ENCODE measurements at places on chromosomes 11 and 22.

- no peak for DNase-seq
Observed at GRCh38 chr11:133900176-133901105, 55.1 kb upstream of the SPATA19 start.

DNA sequence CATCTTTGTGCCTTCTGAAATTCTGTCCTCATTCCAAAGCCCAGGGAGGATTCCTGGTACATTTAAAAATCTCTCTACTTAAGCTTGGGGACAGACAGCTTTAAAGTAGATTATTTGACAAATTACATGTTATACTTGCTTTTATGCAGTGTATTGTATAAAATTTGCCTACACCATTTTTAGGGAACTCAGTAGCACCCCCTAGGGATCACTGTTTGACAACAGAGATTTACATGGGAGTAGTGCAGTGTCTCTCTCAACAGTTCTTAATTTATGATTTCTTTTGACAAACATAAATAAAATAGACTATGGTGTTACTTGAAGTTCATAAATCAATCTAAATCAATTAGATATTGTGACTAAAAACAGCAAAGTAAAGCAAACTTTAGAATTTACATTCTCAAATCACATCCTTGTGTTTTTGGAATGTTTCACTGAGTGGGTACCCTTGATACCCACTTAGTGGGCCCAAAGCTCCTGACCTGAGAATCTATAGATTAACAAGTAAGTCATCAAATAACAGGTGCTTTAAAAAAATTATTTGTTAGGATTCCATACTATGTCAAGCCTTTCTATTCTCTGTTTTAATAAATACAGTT is 428.8 kb downstream of the DYNC2H1 start:
- DNase-seq = no peak

GRCh38 chr11:79100093-79100910 is 340.5 kb downstream of the TENM4 start:
- no peak for DNase-seq

GRCh38 chr11:68127714-68128681 is 6.8 kb upstream of the CHKA start:
- DNase-seq = no peak

DNA sequence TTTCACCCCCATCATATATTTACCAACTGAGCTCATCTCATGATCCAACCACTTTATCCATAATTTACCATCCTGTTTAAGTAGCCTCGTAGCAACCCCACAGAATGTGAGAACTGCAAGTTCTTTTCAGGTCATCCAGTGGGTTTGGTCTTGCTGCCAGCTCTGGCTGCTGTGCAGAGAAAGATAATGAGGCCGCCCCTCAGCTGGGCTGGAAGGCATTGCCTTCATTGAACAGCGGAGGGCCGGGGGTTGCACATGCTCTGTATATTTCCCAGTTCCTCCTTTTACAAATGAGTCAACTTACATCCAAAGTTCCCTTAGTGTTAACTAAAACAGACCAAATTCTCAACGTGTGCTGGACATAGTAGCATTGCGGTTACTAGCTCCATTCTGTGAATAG is 96.7 kb downstream of the SYN3 start:
- no peak for DNase-seq

DNA sequence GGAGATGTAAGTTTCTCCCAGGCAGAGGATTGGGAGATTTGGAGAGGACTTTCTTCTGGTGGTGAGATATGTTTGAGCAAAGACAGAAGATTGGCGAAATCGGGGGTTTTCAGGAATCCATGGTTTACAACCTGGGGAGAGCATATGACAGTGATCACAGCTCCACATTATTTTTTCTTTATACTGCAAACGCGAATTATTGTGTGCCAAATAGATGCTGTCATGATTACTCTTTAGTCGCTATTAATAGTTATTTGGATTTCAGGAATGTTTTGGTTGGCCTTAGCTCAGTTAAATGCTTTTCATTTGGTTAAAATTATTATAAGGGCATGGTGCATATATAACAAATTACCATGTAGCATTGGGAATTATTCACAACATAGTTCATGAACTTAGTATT is 15.2 kb downstream of the ATXN10 start:
- DNase-seq = no peak

DNA sequence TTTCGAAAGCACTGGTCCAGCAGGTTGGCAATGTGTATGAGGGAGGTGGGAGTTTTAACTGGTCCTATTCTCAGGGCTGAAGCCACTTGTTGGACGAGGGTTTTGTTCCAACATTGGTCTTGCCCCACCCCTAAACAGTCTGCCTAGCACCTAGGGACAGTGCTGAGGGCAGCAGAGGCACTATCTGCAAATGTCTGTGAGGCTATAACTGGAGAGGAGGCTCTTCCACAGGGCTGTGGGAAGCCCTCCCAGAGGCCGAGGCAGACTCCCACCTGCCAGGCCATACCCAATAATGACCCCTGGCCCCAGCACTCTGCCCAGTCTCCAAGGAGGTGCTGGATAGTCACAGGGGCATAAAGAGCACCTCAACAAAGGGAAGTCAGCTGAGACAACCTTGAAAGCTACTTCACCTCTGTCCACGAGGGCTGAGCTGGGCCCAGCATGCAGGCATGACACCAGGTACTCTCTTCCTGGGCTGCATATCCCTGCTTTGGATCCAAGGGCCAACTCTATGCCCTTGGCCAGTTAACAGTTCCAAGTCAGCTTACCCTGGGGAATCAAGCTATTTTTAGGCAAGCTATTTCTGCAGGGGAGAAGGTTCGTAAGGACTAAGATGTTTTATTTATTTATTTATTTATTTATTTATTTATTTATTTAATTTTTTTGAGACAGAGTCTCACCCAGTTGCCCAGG is 40.2 kb upstream of the SLC25A1 start:
- no peak for DNase-seq

DNA sequence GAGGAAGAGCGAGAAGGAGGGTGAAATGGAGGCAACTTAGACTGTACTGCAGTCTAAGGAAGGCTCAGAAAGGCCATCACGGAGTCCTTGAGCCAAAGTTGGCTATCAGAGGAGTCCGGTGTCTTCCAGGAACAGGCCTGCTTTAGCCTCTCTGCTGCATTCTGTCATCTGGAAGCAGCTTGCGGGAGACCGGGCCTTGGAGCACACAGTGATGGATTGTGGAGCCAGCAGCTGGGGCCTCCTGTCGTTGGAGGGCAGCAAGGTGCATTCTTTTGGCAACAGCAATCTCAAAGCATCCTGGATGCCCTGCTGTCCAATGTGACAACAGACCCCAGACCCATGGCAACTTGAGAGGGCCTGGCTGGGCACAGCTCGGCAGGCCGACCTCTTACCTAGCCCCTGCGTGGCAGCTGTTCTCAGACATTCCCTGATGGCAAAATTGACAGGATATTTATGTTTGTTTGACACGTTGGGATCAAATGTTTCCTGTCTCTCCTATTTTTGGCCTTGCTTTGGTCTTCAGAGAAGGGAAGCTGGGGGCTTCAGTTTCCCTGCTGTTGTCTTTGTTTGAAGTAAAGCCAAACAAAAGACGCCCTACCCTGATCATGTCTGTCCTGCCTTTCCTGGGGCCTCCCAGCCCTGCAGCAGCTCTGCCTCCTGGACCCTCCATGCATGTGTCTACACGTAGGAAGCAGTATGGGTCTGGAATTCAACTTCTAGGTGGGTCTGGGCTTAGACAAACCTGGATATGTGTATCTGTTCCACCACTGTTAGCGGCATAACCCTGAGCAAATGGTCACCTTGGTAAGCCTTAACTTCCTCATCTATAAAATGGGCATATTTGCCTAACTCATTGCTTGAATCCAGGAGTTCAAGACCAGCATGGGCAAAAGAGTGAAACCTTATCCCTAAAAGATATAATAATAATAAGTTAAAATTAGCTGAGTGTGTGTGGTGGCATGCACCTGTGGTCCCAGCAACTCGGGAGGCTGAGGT is 43.9 kb upstream of the LMO2 start:
- DNase-seq = no peak

GRCh38 chr11:10022764-10023163 is 271.3 kb downstream of the SBF2 start:
- no peak for DNase-seq

GRCh38 chr11:41245704-41246398 is 213.6 kb downstream of the LRRC4C start:
- DNase-seq = no peak

DNA sequence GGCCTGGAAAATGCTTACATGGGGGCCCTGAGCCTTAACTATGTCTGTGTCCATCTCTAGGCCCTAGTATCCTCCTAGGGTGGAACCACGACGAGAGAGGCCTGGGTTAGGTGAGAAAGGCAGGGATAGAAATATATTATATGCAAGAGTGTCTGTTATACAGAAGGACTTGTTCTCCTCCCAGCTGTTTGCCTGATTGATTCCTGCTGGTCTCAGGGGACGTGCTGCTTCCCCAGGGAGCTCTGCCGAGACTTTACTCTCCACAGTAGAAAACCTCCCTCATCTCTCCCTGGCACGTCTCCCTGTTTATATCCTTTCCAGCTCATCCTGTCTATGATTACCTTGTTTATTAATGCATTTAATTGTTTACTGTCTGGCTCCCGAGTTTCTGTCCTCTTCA is 132.6 kb downstream of the MIAT start:
- no peak for DNase-seq

DNA sequence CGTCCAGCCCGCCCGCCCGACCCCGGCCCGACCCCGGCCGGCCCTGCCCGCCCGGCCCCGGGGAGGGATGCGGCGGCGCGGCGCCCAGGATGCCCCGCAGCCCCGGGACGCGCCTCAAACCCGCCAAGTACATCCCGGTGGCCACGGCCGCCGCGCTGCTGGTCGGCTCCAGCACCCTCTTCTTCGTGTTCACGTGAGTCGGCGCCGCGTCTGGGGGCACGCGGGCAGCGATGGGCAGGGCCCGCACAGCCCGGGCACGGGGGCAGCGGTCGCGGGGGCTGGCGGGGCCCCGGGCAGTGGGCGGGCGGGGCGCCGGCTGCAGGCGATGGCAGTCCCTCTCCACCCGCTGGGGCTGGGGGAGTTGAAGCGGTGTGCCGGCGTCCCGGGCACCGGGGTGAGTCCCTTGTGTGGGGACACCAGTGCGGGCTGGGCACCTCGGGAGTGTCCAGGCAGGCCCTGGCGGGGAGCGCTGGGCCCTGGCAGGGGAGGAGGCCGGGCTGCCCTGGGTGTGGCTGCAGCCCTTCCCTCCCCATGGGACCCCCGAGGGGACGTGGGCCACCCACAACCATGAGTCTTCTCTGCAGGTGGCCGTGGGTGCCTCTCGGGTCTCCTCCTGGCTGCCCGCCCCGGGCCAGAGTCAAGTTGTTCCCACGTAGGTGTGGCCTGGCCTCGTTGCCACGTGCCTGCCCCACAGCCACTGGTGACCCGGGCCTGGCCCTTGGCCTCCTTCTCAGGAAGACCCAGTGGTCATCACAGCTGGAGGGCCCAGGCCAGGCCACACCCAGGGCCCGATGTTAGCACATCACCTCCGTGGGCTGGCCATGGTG is 468 bp downstream of the ZDHHC8 start:
- no peak for DNase-seq

- DNase-seq = no peak
Observed at GRCh38 chr22:41201141-41201540, 4.0 kb upstream of the L3MBTL2 start.

- peak; percentile 94 for DNase-seq
Observed at GRCh38 chr11:77047007-77047927, 13.1 kb downstream of the B3GNT6 start.

- no peak for DNase-seq
Observed at GRCh38 chr11:109789901-109790300, 303.3 kb upstream of the ZC3H12C start.

GRCh38 chr11:32139896-32140520 is 49.1 kb downstream of the RCN1 start:
- no peak for DNase-seq

GRCh38 chr11:2549876-2550605 is 105.2 kb downstream of the KCNQ1 start:
- no peak for DNase-seq

DNA sequence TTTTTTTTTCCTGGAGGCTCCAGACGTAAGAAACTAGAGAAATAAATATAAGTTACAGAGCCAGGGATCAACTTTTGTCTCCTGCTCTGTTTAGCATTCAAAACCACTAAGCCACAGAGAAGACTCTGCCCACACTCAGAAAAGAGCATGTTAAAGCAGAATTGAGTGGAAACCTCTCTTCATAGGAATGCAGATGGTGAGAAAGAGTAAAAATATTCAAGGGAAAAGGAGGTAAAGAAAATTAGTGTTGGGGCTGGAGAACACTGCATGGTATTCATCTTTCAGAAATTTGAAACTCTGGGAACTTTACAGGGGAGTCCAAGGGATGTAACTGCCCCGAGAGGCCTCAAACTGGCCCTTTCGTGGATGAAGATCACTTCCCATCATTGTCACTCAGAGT is 65.1 kb downstream of the CLMP start:
- no peak for DNase-seq
